Neural crest cell (in vitro differentiated cells): ENCODE measurements at places on chromosomes 2 and 18. TPM values are rescaled to one million over a fixed set of nuclear protein-coding genes. Genes with fewer than 3 reads are reported as not detected.
A peak's percentile ranks its signal among the peaks of the same experiment; 100 is the strongest.

GRCh38 chr2:39593439-39594393, 72.0 kb upstream of the TMEM178A start:
- no peaks in the 10 kb centered on the region for H3K36me3 ChIP-seq
- no peak for DNase-seq
- peaks cover 7% of the 10 kb centered on the region for H3K4me1 ChIP-seq
- no peaks in the 10 kb centered on the region for H3K27me3 ChIP-seq
- no peak overlapping the region for H3K4me3 ChIP-seq
- H3K27ac ChIP-seq = peak overlapping the region; percentile 59

GRCh38 chr2:177254433-177255226, 9.9 kb downstream of the NFE2L2 start:
- no peaks in the 10 kb centered on the region for H3K27me3 ChIP-seq
- no peak overlapping the region for H3K4me3 ChIP-seq
- peaks cover 46% of the 10 kb centered on the region for H3K4me1 ChIP-seq
- DNase-seq = peak; percentile 50
- no peak overlapping the region for H3K27ac ChIP-seq

DNA sequence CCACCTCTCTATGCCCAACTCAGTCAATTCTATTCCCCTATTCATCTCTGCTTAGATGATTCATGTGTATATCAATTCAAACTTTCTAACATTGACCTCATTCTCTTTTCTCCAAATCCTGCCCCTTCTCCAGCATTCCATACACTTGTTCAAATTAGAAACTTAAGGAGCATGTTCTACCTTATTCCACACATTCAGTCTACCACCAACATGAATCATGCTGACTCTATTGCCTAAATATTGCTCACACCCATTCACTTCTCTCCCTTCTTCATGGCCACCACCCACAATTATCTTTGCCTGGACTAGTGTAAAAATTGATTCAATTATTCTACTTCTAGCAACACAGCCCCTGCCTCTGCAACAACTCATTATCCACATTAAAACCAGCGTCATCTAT, 147.5 kb downstream of the VWC2L start:
- H3K27me3 ChIP-seq = no peaks in the 10 kb centered on the region
- peaks cover 10% of the 10 kb centered on the region for H3K4me1 ChIP-seq
- no peak overlapping the region for H3K4me3 ChIP-seq

DNA sequence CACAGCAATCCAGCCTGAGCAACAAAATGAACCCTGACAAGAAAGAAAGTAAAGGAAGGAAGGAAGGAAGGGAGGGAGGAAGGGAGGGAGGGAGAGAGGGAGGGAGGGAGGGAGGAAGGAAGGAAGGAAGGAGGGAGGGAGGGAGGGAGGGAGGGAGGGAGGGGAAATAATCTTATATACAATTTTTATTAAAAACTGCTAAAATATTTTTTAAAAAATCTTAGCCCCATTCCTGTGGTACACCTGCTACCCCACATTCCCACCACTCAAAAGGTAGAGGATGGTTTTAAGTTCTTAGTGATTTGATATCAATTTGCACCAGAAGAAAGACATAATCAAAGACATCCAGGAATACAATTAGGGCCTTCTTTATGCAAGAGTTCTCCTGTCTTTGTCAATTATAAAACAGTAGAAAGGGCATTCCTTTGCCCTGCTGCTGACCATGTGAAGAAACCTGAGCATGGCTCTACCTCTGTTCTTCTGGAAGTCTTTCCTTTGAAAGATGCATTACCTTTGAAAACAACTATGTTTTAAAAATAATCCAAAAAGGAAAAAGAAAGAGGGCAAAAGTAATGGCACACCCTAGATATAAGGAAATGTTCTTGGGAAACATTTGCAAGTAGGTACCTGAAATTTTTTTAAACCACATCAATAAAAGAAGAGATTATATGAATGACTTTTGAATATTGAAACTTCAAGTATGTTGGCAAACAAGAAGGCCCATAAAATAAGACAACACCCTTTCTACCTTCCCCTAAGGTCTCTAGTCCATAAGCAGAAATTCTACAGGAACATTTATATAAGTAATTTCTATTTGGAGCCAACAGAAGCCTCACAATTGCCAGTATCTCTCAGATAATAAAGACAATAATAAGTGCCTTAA, 33.7 kb upstream of the ACVR2A start:
- no peak overlapping the region for H3K4me3 ChIP-seq
- no peak for DNase-seq
- H3K4me1 ChIP-seq = peaks cover 10% of the 10 kb centered on the region
- no peaks in the 10 kb centered on the region for H3K36me3 ChIP-seq
- H3K27ac ChIP-seq = no peak overlapping the region
- no peaks in the 10 kb centered on the region for H3K27me3 ChIP-seq

DNA sequence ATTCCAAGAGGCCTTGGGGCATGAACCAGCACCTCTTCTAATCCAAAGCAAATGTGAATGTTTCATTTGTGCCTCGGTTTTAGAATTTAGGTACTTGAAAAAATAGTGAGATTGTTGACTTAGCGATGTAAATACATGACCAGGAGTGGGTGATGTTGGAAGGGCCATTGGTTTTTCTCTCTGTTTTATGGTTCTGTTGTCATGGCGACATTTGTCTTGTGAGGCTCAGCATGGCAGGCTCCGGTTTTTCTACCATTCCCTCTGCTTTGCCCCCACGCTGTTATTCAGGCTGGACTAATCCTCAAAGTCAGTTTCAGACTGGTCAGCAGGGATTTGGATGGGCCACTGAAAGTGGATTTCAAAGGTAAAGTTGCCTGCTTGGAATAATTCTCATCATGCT, 255.4 kb downstream of the ALPK2 start:
- H3K27ac ChIP-seq = no peak overlapping the region
- peaks cover 22% of the 10 kb centered on the region for H3K4me1 ChIP-seq
- DNase-seq = no peak
- peaks cover 32% of the 10 kb centered on the region for H3K36me3 ChIP-seq

- no peaks in the 10 kb centered on the region for H3K27me3 ChIP-seq
- H3K4me1 ChIP-seq = peaks cover 6% of the 10 kb centered on the region
- no peak overlapping the region for H3K27ac ChIP-seq
Observed at GRCh38 chr2:143807671-143808070, 678.5 kb downstream of the ARHGAP15 start.

The EMILIN1 gene
- total RNA-seq = 22.6 and 24.1 TPM in 2 replicates

The GKN1 gene
- not detected in 2 replicates for total RNA-seq

The DBI gene
- 222 and 236 TPM in 2 replicates for total RNA-seq

The C18orf54 gene
- total RNA-seq = 27.9 and 30.6 TPM in 2 replicates
